ENCODE measurements at places on chromosomes 2 and 18.

DNA sequence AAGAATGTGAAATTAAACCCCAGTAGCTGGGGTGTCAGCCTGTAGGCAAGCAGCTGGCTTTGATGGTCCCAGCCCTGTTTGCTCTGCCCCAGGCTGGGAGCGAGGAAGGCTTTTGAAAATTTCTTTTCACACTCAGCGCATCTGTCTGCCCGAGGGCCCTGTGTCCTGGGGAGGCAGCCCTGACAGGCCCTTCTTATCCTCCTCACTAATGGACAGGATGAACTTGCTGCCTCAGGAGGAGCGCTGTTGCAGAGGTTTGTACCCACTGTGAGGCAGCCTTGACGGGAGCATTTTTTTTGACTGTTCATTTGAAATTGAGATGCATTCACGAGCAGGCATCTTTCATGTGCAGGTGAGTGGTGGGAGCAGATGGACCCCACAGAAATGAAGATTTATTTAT is 62.4 kb downstream of the SERPINB8 start:
- no peak for DNase-seq

GRCh38 chr2:15816674-15817406 is 123.5 kb upstream of the MYCN start:
- DNase-seq: no peak

DNA sequence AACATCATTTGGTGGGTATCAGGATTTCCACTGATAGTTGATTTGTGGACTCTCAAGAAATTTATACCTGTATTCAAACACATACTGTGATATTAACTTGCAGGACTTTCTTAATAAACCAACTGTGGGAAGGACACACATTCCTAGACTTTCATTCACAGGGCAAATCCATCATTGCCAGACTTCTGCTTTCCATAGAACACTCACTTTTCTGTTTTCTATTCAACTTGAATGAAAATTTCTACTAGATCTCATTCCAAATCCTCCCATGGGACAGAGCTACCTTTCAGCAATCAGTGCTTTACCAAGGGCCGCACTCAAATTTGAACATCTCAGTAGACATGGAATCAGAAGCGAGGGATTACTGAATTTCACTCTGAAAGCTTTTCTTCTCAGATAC is 612.5 kb downstream of the IRS1 start:
- no peak for DNase-seq

- no peak for DNase-seq
Measured at GRCh38 chr2:138084206-138084605, 119.9 kb downstream of the HNMT start.

DNA sequence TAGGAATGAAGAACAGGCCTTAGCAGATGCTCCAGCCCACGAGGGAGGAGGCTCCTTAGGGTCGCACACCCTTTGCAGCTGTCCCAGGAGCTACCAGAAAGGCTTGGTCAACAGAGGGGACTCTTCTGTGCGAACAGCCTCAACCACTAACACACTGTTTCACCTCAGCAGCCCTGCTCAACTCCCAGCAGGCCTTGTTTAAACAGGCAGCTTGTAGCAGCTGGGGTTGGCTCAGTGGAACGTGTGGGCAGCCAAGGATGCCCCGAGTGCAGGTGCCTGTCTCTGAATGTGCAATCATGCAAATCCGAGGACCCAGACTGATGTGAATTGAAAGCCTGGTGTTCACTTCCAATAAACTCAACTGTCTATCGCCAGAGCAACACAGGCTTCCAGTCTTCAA is 88.7 kb upstream of the CXCR4 start:
- DNase-seq: no peak

- DNase-seq: no peak
Measured at GRCh38 chr2:231370749-231371429, 24.6 kb upstream of the B3GNT7 start.

DNA sequence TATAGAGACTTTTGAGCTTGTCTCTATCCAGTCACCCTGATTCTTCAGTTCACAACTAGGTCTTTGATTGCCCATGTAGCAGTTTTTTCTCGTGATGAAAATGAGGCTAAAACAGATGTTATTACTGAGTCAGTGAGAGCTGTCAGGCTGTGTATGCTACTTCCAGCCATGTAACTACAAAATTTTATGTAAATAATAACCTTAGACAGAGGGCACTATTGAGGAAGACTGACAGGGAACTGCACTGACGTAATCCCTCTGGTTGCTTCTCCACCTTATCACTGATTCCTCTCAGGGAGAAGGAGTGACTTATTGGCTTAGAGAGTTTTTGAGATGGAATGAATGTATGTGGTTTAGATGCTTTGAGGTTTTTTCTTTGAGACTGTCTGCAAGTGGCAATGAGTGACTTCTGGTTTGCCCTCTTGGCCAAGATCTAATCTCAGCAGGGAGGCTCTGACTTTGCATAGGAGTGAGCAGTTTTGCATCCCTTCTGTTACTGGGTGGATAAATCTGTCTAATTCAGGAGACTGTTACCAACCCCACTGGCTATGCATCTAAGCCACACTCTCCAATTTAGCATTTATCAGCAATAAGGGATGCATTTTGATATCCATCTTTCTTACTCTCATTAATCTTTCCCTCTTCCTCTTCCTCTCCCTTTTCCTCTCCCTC is 555.2 kb upstream of the FANCL start:
- DNase-seq: no peak

- DNase-seq: no peak
Measured at GRCh38 chr2:3432693-3433338, 53.3 kb downstream of the TRAPPC12 start.

GRCh38 chr18:7157760-7158159 is 40.2 kb upstream of the LAMA1 start:
- no peak for DNase-seq

- DNase-seq: no peak
Measured at GRCh38 chr2:64165706-64166105, 21.5 kb upstream of the PELI1 start.

GRCh38 chr2:109259671-109260070 is 130.7 kb downstream of the SH3RF3 start:
- no peak for DNase-seq

DNA sequence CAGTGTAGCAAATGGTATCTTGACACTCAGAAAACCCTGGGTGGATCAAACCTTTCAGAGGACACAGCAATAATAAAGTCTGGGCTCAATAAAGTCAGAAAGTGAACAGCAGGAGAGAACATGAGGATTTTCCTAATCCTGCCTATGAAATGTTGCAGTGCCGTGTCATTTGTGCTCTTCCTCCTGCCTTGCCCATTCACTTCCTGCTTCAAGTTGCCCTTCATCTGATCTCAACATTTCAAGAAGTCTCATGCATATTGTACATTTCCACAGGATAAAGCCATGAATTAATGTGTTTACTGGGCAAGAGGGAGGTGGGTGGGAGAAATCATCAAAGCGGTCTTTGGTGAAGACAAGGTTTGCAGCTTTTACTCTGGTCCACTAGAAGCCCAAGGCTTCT is 51.1 kb upstream of the STPG4 start:
- DNase-seq: no peak

DNA sequence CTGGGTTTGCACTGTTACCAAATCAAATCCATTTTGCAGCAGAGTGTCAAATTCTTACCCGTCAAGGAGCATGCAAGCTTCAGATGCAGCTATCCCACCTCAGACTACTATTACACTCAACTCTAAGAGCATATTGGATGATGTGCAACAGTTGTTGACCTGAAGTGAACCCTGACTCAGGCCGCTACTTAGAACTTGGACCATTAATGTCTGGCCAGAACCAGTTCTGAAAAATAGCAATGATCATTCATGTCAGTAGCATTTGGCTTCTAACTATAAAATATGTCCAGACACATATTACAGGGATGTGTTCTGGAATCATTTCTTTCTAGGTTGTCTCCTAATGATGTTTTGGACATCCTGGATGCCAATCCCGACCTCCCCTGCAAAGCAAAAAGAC is 135.5 kb upstream of the PKDCC start:
- no peak for DNase-seq

GRCh38 chr18:52435301-52435700 is 95.3 kb downstream of the DCC start:
- no peak for DNase-seq

- no peak for DNase-seq
Measured at GRCh38 chr2:183070942-183071844, 7.4 kb upstream of the DUSP19 start.

DNA sequence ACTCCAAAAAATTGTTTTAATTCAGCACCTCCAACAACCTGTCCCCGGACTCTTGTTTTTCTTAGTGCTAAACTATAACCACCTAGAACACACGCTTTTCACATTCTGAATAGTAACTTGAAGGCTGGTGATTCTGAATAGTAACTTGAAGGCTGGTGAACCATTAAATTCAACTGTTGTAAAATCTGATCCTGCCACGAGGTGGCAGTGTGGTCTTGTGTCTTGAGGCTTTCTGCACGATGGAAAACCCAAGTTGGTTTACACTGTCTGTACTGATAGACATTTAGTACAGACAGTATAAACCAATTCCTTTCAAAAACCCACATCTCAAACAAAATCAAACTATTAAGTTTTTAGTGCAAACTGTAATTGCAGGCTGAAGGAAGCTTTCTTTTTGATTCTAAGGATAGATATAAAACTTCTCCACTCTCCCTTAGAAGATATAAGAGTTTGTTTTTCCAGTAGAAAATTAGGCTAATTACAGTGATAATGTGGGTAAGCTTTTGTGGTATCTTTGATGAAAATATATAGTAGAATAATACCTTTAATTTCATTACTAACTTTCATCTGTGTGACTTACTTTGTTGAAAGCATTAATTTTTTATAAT is 57.6 kb downstream of the VAPA start:
- DNase-seq: no peak

- no peak for DNase-seq
Measured at GRCh38 chr2:169623235-169623634, 39.1 kb downstream of the PPIG start.

DNA sequence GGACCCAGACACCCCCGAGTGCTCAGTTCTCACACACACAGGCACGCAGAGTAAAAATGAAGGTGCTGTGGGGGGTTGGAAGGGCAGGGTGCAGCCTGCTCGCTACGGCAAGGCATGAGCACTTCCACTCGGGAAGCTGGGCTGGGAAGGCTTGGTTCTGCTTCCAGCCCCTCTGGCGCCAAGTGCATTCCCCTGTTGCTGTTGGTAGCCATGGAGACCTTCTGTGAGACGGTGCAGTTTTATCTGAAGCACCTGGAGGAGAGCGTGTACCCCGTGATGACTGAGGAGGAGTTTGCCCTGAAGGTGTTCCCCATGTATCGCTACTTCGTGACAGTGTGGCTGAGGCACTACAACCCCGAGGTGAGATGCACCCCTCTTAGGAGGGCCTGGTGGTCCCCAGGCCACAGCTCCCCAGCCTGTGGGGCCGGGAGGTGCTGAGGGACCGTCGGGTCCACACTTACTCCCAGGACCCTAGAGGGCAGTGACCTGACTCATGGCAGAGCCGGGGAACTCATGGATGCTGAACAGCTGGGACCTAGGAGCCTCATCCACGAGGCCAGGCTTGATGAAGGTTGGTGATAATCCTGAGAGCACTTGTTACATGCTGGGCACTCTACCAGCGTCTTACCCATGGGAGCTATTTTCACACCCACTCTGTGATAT is 15.5 kb downstream of the MROH2A start:
- DNase-seq: no peak

- DNase-seq: no peak
Measured at GRCh38 chr2:237121321-237121720, 35.6 kb downstream of the COPS8 start.

DNA sequence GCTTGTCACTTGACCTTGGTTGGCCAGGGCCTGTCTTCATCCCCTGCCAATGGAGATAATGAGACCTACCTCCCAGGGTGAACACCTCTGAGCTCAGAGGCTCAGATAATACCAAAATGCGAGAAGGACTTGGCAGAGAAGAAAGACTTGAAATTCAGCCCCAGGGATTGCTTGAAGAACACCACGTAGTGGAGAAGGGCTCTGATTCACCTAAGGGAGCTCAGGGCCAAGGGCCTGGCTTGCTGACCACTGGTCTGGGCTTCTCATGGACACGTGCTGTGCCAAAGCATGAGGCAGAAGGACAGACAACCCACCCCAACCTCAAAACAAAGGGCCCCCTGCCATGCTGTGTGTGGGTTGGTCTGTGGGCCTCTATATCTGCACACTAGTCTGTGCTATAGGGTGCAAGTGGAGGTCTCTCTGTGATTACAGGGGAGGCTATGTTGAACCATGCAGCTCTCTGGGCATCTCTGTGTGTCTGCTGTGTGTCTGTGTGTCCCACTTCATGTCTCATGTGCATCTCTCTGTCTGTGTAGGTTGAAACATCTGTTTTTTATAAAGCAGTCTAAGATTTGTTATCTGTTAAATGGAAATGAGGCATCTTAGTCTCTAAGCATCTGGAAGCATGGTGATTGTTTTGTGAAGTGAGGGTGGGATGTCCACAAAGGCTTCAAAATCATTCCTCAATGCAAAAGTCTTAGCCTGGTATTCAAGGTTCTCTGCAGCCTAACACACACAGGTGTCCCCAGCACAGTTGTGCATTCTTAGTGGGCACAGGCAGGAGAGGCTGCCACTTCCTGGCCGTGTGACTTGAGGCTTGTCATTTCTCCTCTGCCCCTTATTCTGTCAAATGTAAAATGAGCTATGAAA is 61.0 kb upstream of the EPAS1 start:
- no peak for DNase-seq

- DNase-seq: peak; percentile 43
Measured at GRCh38 chr2:210477496-210477895, 937 bp upstream of the LANCL1 start.

DNA sequence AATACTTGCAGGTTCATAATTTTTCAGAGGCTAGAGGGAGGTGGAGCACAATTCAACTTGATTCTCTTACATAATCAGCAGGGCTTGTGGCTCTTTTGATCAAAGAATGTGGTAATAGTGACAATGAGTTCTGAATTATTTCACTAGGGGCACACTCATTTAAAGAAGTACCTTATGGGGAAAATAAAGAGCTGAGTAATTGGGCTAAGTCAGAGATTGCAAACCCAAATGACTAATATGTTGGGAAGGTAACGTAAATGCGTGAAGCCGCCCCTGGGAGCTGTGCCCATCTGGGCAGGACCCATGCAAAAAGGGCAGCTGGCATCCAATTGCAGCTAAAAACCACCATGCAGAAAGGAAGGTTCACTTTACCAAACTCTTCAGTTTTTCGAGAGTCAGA is 35.3 kb downstream of the NCKAP5 start:
- DNase-seq: no peak

GRCh38 chr2:75089471-75089870 is 109.8 kb downstream of the TACR1 start:
- no peak for DNase-seq

DNA sequence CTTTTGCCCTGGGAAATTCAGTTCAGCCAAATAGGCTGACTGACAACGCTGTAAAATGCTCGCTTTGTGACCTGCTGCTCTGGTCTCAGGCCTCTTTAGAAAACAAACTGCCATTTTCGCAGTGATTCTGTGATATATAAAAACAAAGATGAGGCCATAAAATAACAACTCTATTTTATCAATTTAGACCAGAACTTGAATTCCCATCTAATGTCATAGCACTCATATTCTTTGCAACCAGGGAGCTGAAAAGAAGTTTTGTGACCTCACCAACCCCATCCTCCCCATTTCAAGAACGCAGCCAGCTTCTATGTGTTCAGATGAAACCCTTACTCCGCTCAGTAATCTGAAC is 40.3 kb downstream of the TCF4 start:
- no peak for DNase-seq

Data from GM04503 (cell line).